Fibroblast of villous mesenchyme (primary cell): ENCODE measurements at places on chromosomes 11 and 22. TPM values are rescaled to one million over a fixed set of nuclear protein-coding genes. Genes with fewer than 3 reads are reported as not detected.
A peak's percentile ranks its signal among the peaks of the same experiment; 100 is the strongest.

DNA sequence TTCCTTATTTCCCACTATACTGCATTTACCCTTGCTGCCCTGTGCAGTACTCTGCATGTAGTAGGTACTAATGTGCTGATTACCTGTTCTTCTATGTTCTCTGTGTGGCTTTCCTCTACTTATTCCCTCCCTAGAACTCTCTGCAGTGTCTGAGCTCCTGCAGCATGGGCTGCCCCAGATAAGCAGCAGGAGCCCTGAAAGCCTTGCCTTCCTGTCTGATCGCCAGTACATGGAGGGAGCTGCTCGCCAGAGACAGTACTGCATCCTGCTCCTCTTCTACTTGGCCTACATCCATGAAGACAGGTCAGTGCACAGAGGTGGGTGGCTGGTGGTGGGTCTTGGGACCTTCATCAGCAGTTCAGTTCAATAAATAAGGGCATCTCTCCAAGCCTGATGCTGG, 42.2 kb upstream of the CCDC134 start:
- DNase-seq, result no peak

- DNase-seq, result peak; percentile 41
Measured at GRCh38 chr11:87325490-87325872, 287.7 kb downstream of the TMEM135 start.

- DNase-seq, result no peak
Measured at GRCh38 chr11:115927823-115928329, 423.7 kb upstream of the CADM1 start.

DNA sequence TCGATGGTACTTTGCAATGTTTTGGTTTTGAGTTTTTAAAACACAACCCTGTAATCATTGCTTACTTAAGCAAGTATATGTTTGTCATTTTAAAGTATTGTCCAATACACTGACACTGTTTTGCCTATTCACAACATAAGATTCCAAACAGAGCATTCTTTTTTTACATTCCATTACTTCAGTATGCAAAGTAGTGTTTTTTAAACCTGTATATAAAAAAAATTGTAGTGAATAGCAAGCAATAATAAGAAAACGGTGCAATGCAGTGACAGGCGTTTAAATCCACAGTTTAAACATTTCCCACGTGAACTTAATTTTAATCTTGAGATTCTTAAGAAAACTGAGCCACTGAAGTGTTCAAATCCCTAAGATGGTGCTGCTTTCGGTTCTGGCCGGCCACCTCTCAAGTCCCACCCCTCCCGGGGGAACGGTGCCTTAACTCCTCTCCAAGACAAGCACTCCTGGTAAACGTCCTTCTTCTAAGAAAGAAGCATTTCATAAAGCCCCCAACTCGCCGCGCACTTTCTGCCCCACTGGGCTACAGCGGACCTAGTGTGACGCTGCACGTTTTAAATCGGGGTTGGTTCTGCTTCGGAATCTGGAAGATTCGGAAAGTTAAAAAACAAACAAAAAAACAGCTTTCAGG, 2.9 kb downstream of the PGR start:
- DNase-seq, result peak; percentile 69

DNA sequence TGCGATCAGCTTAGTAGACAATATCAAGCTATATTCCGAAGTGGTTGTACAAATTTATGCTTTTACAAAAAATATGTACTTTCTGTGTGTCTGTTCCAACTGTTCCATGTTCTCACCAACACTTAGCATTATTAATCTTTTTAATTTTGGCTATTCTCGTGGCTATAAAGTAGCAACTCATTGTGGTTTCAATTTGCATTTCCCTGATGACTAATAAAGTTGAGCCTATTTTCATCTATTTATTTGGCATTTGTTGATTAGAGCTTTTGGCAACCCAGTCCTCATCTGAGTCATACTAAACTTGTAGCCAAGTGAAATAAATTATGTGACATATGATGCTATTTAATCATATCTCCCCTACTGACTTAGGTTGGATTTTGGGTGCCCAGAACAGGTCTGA, 115.9 kb downstream of the FBXO7 start:
- peak; percentile 60 for DNase-seq

GRCh38 chr11:40241524-40242051, 1217.9 kb downstream of the LRRC4C start:
- DNase-seq, result no peak

DNA sequence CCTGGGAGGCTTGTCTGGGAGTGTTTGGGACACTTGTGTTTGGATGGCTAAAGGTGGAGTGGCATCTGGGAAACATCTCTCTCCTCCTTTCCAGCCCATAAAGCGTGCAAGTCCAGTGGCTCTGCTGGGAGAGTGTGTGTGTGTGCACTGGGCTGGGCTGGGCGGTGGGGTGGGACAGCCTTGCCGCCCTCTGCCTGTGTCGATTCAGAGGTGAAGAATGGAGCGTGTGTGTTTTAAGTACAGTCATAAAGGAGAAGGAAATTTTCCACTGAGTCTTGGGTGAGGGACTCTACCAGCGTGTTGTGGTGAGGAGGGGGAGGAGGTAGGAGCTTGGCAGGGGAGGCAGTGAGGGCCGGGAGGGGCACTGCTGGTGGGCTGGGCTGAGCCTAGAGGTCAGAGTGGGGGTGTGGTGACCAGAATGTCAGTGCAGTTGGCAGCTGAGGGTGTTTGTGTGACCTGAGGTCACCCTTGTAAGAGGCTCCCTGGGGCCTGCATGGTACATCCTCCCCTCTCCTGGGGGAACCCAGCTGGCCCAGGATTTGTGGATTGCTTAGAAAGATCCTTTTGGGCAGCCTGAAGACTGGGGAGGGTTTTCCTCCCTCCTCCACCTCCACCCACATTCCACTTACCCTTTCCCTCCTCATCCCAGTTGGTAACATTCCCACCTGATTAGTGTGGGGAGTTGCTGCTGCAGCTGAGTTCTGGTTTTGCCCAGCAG, 1.7 kb downstream of the TIMP3 start:
- peak; percentile 63 for DNase-seq

GRCh38 chr11:112805658-112806057, 155.6 kb upstream of the NCAM1 start:
- no peak for DNase-seq

GRCh38 chr11:16049611-16050010, 306.7 kb downstream of the SOX6 start:
- no peak for DNase-seq

- DNase-seq, result no peak
Measured at GRCh38 chr11:44952500-44953260, 2.0 kb upstream of the TP53I11 start.

DNA sequence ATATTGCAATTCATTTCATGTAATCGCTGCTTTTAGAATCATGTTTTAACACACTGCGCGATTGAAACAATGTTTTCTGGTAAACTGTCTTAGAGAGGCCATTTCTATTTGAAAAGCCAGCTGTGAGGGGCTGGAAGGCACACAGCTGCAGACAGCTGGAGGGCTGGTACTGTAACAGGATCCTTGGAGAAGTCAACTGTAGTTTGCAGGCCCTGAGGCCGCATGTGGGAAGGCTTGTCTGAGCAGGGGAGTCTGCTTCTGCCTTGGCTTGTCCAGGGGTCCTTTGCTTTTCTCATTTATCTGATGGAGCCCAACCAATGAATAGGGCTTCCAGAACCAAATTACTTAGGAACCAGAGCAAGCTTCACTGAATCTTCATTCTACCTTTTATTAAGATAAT, 313.5 kb downstream of the BLID start:
- DNase-seq, result no peak

GRCh38 chr22:39205344-39206021, 39.3 kb downstream of the PDGFB start:
- DNase-seq, result peak; percentile 76

OR52A1 gene
- total RNA-seq, result not detected in 2 replicates

MRGPRF gene
- 52.8 and 61.3 TPM in 2 replicates for total RNA-seq

B4GALNT4 gene
- total RNA-seq, result 0.43 and 1.3 TPM in 2 replicates

CDHR5 gene
- total RNA-seq, result not detected in 2 replicates

IFT27 gene
- 16.0 and 24.5 TPM in 2 replicates for total RNA-seq

APOBEC3F gene
- 4.8 and 5.6 TPM in 2 replicates for total RNA-seq
